ENCODE measurements at places on chromosomes 1 and 21. TPM values are rescaled to one million over a fixed set of nuclear protein-coding genes. Genes with fewer than 3 reads are reported as not detected.

DNA sequence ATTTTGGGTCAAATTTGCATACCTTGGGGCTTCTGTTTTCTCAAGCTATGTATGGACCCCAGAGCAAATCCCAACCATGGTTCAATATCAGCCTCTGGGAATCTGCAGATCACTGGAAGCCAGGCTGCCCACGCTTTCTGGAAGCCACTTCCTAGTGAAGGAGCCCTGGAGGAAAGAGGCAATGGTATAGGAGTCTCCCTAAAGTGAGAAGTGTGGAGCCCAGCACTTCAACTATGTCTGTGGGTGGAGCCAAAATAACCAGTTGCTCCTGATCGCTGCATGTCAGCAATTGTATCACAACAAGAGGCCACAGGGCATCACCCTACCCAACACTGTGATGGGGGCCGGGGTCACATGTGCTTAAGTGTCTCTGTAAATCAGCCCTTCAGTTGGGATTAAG is 26.9 kb downstream of the ETS2 start:
- DNase-seq, result no peak
- no peak overlapping the region for H3K27ac ChIP-seq
- H3K4me3 ChIP-seq, result no peak overlapping the region
- H3K27me3 ChIP-seq, result peaks cover 5% of the 10 kb centered on the region

DNA sequence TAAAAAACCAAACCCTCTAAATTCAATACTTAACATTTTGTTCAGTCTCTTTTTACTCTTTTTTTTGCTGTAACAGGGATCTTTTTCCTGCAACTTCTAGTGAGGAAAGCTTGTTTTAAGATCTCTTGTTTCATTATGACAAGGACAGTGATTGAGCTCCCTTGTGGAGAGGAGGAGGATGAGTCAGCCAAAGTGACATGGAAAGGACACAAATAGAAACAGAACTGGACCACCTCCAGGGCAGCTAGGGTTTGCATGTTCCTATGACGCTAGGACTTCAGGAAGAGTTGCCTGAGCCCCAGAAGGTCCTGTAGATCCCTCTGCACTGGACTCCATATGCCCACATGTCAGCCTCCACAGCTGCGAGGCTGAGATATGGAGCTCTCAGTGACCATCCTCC is 212.6 kb upstream of the FAM78B start:
- H3K27me3 ChIP-seq, result peaks cover 3% of the 10 kb centered on the region
- no peaks in the 10 kb centered on the region for H3K36me3 ChIP-seq
- H3K4me1 ChIP-seq, result no peaks in the 10 kb centered on the region
- no peak overlapping the region for H3K4me3 ChIP-seq
- H3K27ac ChIP-seq, result no peak overlapping the region
- no peak for DNase-seq

DNA sequence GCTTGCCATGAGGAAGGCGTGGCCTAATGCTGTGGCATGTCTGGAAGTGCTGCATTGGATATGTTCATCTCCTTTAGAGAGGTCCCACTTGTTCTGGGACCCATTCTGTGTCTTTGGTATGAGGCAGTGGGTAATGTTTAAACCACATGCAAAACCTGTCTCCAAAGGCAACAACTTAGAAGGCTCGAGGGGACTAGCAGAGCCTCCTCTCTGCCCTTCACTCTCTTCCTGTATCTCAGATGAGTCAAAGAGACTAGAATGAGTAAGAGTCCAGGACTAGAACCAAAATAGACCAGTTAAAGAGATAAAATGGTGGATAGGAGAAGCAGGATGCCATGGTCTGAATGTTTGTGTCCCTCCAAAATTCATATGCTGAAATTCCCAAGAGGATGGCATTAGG is 220.8 kb upstream of the KIAA0040 start:
- peaks cover 9% of the 10 kb centered on the region for H3K4me1 ChIP-seq
- no peak for DNase-seq
- no peak overlapping the region for H3K27ac ChIP-seq
- no peak overlapping the region for H3K4me3 ChIP-seq

Gene TFF3
- total RNA-seq, result not detected

Gene RCSD1
- total RNA-seq, result 121 TPM
